HCEC 1CT (cell line): ENCODE measurements at places on chromosomes 16 and 17.

- no peak for DNase-seq
Measured at GRCh38 chr16:77948835-77949234, 73.5 kb upstream of the CLEC3A start.

- DNase-seq = no peak
Measured at GRCh38 chr16:101586-101985, 23.6 kb downstream of the MPG start.

DNA sequence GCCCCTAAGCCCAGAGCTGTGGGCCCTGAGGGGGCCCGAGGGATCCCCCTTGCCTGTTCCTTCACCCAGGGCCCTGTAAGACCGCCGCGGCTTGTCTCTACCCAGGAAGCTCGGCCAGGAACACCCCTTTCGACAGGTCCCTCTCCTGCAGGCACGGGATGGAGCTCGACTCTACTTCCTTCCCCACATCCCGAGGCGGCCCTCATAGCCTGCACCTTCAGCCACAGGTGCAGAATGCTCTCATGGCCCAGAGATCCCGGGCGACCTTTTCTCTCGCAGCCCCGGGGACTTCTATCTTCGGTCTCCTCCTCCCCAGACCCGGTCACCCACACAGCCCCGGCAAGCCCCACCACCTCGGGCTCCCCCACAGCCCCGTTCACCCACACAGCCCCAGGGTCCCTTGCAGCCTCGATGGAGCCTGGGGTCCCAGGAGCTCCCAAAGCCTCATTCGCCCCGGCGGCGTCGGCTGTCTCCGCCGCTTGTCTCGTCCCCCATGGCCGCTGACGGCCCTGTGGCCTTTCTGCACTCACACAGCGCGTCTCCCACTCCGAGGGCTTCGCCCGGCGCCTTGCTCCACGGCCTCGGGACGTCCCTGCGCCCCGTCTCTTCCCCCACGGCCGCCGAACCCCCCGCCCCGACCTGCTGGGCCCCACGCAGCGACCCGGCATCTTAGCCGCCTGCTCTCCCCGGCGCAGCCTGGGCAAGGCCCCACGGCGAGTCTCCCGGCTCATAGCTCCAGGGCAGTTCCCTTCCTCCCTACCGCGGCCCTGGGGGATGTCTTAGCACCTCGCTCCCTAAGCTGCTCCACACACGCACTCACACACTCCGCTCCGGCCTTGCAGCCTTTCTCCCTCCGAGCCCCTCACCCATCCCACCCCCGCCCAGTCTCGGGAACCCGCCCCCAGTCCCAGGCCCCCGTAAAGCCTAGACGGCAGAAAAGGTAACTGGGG, 650 bp downstream of the KIAA0753 start:
- DNase-seq = peak; percentile 54

DNA sequence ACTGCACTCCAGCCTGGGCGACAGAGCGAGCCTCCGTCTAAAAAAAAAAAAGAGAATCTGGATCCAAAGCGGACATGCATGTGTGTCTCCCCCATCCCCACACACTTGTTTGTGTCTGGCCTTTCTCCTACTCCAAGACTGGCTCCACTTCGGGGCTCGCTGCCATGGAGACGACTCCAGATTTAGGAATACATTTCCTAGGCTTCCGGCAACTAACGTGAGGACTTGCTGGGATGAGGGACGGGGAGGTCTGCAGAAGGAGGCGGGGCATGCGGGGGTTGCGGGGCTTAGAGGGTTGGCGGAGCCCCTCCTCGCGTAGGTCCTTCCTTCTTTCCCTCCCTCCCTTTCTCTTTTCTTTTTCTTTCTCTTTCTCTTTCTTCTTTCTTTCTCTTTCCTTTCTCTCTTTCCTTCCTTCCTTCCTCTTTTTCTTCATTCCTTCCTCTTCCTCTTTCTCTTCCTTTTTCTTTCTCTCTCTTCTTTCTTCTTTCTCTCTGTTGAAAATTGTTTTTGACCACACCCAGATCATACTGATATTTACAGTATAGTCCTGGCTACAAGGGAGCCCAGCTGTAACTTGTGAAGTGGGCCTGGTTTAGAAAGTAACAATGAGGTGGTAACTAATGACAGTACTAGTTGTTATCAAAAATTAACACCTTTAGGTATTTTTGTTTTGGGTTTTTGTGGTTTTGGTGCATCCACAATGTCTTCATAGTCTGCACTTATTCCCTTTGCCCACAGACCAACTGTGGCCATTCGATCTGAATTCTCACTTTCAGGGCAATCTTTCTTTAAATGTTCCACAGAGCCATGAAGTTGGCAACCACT, 25.2 kb downstream of the MIS12 start:
- no peak for DNase-seq

- no peak for DNase-seq
Measured at GRCh38 chr16:82175627-82176026, 5.6 kb upstream of the MPHOSPH6 start.

GRCh38 chr16:82008957-82009592, 2.2 kb downstream of the SDR42E1 start:
- DNase-seq = no peak

GRCh38 chr16:30031477-30031918, 427 bp upstream of the TLCD3B start:
- DNase-seq = no peak

GRCh38 chr16:67726106-67727034, 7.3 kb upstream of the GFOD2 start:
- no peak for DNase-seq

DNA sequence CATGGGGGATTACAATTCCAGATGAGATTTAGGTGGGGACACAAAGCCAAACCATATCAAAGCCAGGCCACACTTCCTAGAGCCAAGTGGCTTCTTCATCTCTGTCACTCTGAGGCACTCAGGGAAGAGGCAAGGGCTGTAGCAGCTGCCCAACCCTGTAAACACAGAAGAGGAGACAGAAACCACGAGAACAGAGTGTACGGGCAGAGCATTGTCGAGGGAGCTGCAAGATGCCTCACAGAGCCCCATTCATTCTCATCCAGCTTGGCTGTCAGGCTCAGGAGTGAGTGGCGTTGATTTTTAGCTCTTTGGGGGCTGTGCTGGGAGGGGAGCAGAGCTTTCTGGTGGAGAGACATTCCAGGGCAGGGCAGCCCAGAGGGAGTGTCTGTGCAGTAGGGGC, 117.2 kb upstream of the SALL1 start:
- DNase-seq = no peak

DNA sequence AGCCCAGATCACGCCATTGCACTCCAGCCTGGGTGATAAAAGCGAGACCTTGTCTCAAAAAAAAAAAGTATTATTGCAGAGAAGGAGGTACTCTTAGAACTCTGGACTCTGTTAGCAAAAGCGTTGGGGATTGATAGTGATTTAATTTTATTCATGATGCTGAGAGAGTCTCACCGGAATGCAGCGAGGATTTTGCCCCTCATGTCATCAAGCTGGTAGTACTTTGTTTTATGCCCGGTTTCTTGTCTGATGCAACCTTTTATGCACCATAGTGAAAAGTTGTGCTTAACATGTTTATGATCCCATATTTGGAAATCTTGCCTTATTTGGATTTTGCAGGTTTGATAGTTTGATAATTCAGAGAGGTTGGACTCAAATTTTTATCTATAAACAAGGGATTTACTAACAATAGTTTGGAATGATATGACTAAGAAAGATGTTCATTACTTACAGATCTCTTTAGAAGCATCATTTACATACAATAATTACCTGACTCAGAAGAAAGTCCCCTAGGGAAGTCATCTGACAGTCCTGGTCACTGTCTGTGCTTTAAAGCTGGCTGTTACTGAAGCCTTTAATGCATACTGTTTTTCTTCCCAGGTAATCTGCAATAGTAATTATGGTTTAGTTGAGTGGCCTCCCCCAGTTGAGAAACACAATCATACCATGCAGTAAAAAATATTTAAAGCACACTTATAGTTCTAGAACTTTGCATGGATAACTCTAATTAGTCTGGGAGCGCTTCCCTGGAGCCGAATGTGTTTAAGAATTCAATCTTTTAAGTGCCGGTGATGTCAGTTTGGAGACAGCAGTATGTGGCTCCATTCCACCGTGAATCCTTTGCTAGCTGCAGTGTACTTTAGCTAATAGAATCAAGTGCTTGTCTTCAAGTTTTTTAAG, 120.9 kb downstream of the PRKCA start:
- peak; percentile 47 for DNase-seq

DNA sequence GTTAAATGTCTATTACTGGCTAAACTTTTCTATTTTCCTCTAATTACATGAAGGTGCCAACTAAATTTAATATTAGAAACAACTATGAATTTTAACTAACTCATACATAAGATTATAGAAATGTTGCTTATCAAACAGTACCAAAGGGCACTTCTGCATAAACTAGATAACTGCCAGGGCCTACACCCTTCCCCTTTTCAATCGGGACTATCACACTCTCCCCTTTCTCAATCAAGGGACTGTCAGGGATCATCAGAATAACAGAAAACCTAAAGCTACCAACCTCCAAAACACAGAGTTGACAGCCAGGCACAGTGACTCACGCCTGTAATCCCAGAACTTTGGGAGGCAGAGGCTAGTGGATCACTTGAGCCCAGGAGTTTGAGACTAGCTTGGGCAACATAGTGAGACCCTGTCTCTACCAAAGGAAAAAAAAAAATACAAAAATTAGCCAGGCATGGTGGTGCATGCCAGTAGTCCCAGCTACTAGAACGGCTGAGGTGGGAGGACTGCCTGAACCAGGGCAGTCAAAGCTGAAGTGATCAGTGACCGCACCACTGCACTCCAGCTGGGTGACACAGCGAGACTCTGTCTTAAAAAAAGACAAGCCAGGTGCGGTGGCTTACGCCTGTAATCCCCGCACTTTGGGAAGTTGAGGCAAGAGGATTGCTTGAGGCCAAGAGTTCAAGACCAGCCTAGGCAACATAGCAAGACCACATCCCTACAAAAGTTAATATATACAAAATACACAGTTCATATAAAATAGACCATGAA, 3.2 kb upstream of the PHLPP2 start:
- DNase-seq = no peak

- no peak for DNase-seq
Measured at GRCh38 chr17:27384726-27385125, 71.5 kb upstream of the KSR1 start.

DNA sequence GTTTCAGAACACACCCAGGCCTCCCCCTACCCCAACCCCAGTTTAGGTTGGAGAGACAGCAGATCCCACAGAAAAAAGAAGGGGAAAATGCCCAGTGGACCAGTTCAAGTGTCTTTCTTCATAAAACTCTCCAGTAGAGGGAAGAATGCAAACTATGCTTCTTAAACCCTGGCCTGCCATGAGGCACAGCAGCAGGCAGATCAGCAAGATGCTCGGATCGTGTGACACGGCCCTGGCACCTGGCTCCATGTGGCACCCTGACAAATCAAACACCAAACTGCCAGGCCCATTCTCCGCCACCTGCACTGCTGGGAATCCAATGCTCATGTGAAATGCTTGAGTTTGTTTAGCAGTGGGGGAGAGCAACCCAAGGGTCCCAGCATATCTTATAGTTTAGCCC, 166.8 kb downstream of the SOX9 start:
- no peak for DNase-seq

GRCh38 chr17:45382226-45382625, 50.4 kb downstream of the ARHGAP27 start:
- DNase-seq = no peak

DNA sequence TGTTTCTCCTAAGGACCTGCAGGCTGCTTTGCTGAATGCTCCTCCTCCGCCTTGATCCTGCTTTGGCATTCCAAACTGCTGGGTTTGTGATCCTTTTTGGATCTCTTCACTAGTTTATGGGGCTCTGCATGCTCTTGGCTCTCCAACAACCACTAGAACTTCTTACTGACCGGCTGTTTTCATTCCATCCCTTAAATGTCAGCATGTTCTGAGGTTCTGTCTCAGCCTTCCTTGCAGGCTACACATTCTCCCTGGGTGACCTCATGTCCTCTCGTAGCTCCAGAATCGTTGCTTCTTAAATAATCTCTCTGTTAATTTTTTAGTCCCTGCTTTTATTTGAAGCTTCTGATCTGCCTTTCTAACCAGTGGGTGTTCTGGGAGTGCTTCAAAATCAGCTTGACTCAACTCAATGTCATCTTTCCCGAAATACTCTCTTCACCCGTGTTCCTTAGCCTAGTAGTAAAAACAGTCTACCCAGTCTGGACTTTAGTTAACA, 119.0 kb upstream of the HS3ST2 start:
- DNase-seq = peak; percentile 91

DNA sequence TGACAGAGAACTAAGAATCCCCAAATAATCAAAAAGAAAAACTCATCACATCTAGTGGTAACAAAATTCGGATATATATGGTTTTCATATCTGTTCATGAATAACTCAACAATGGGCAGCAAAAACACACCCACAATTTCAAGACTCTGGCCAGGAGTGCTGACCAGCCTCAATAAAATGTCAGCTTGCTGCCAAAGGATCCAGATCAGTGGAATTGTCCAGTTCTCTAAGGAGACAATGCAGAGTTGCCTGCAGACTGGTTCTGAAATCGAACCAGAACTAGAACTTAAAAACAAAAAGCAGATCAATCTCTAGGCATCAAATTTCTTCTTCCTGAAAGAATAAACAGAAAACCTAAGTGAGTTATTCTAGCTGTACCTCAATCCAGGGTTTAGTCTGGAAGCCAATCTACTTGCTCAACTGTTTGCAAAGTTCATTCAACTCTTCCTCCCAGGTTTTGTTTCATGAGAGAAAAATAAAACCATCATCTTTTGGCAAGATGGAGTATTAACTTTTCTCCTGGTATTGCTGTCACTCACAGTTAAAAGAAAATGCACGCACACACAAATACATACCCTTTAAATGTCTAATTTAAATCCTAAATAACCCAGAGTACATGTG, 61.0 kb downstream of the CFDP1 start:
- DNase-seq = peak; percentile 38

- DNase-seq = peak; percentile 63
Measured at GRCh38 chr16:28974007-28974436, 556 bp upstream of the SPNS1 start.

GRCh38 chr16:27853101-27853500, 210.4 kb downstream of the GSG1L start:
- no peak for DNase-seq

- DNase-seq = no peak
Measured at GRCh38 chr16:17452922-17453321, 17.8 kb downstream of the XYLT1 start.

- peak; percentile 88 for DNase-seq
Measured at GRCh38 chr17:76772842-76773525, 35.1 kb downstream of the MFSD11 start.

GRCh38 chr17:67390646-67391361, 13.7 kb downstream of the PITPNC1 start:
- DNase-seq = peak; percentile 93

GRCh38 chr16:46801428-46802049, 29.4 kb downstream of the C16orf87 start:
- peak; percentile 39 for DNase-seq

- peak; percentile 64 for DNase-seq
Measured at GRCh38 chr16:24988593-24989338, 26.4 kb downstream of the ARHGAP17 start.

- no peak for DNase-seq
Measured at GRCh38 chr16:29653471-29653870, 9.6 kb upstream of the SPN start.
